ENCODE measurements at places on chromosomes 3 and 15.

DNA sequence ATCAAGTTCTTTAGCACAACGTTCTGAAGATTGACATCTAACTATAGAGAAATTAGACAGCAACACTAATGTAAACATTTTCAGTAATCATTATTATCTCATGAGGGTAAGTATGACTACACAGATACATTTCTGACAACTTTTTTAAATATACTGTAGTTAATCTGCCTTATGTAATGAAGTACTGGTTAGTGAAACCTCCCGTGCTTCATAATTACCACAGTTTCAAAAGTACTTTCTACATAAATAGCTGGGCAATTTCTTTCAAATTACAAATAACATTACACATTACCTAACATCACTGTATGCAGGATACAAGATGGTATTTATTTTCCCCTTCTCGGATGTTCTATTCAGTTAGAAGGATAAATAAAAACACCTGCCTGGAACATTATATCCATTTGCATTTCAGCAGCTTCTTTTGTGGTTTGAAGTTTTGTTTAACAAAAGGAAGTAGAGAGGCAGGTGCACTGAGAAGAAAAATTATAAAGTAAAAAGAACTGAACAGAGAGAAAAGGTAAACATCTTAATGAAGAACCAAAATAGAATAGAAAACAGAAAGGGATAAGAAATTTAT lies 1241.5 kb upstream of the GBE1 start:
- no peak for DNase-seq

DNA sequence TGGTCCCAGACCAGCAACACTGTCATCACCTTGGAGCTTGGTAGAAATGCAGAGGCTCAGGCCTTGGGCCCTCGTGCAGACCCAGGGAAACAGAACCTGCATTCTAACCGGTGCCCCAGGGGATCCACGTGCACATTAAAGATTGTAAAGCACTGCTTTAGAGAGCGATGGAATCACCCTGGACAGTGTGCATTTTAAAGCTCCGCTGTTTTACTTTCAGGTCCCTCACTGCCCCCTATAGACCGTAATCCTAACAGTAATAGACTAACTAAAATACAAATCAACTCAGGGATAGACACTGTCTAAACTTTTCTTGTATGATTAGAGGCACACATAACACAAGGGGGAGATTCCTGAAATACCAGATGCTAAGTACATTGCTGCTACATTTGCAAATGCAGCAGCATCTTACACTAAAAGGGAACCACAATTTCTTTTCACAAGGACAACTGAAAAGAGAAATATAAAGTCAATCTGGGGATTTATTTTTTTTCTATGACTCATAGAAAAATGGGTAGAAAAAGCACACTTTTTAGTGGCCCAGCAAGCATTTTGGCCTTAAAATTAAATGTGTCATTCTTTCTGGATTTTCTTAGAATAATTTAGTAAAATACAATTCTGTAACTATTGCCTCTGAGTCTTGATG lies 10.5 kb upstream of the SH3GL3 start:
- DNase-seq = peak; percentile 68

DNA sequence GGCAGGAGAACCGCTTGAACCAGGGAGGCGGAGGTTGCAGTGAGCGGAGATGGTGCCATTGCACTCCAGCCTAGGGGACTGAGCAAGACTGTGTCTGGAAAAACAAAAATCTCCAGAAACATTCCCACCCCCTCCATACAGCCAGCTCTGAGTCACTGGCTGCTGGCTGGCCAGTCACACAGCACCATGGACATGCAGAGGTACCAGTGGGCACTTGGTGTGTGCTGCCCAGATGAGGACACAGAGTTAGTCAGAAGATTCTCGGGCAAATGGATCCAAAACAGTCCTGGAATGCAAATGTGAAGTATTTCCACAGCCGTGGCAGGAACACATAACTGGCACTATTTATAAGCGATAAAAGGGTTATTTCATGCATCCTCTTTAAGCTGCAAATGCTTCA lies 44.6 kb downstream of the BDH1 start:
- peak; percentile 47 for DNase-seq

DNA sequence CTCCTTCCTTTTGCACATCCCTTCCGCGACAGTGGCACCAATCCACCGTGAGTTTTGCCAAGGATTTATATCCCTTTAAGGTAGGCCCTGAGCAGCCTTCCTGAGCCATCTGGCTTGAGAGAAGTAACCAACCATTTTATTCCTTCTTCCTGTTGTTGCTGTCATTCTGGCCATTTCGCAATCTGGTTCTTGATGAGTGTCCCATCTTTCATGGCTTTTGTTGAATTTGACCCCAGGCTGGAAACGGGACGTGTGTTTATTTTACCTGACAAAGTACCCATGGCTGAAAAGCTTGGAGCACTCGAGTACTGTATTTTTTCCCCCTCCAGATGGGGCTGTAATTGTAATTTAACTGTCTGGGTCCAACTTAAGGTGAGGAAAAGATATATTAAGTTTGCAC lies 173.4 kb downstream of the WNT5A start:
- no peak for DNase-seq

GRCh38 chr3:16600780-16601536 lies 4.3 kb downstream of the DAZL start:
- DNase-seq = peak; percentile 85

- no peak for DNase-seq
Measured at GRCh38 chr15:97840501-97840900, 120.0 kb upstream of the ARRDC4 start.

- no peak for DNase-seq
Measured at GRCh38 chr3:182349951-182350517, 443.3 kb upstream of the ATP11B start.

- no peak for DNase-seq
Measured at GRCh38 chr3:134654031-134654430, 3.2 kb upstream of the KY start.

DNA sequence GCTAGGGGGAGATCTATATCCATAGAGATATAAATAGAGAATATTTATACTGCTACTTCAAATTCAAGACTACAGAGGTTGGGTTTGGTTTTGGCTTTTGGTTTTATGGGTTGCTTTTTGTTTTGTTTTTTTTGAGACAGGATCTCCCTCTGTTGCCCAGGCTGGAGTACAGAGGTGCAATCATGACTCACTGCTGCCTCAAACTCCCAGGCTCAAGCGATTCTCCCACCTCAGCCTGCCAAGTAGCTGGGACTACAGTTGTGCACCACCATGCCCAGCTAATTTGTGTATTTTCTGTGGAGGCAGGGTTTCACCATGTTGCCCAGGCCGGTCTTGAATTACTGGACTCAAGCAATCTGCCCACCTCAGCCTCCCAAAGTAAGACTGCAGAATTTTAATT lies 3.9 kb upstream of the UBL7 start:
- DNase-seq = no peak

- DNase-seq = no peak
Measured at GRCh38 chr3:4990069-4990468, 10.8 kb downstream of the BHLHE40 start.

Measured in astrocyte of the spinal cord (primary cell).